ENCODE measurements at places on chromosomes 16 and 17.
A peak's percentile ranks its signal among the peaks of the same experiment; 100 is the strongest.

GRCh38 chr16:1812732-1813163 is 13.9 kb downstream of the HAGH start:
- no peak for DNase-seq

DNA sequence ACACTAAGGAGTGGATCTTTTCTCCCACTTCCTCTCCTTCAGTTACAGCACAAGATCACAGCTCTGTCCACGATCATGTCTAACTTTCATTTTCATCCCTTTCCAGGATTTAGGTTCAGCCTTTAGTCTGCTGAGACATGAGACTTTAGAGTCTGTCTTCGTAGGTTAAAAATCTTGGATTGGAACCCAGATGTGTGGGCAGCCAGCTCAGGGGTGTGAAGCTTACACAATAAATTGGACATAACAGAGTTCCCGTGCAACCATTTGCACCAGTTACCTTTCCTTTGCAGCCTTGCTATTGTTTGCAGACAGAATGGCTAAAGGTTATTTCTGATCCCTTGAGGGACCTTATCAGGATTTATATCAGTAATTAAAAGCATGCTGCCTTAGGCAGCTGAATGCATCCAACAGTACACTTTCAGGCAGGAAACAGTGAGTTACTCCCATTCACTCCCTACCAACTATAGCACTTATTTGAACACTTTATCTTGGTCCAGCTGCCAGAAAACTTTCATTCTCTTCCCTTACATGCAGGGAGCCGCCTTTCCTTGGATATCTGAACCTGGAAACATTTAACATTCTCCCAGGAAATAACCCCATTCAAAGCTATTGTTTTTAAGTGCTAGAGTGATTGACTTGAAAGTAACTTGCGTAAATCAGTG is 87.3 kb downstream of the TMEM100 start:
- no peak for DNase-seq

DNA sequence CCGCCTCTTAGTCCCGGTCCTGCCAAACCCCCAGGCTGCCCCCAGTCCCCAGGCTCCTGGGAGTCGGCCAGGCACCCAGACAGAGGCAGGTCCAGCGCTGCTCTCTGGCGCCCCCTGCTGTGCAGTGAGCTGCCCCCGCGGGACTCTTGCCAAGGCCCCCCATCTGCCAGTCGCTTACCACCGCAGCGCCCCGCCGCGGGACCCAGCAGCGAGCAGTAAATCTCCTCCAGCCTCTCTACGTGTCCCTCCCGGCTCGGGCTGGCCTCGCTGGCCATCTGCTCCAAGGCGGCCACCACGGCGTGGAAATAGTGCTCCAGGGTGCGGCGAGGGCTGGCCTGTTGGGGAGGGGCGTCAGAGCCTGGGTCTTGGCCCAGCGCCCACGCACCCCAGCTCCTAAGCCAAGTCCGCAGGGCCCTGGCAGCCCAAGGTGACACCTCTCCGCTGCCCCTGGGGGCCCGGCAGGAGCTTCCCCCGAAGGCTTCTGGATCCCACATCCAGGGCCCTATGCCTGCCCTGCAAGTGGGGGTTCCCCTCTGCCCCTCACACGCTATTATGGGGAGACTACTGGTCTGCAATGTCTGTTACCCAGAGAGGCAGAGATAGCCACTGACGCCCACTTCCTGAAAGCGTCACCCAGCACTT is 33.7 kb upstream of the MFSD6L start:
- no peak for DNase-seq

DNA sequence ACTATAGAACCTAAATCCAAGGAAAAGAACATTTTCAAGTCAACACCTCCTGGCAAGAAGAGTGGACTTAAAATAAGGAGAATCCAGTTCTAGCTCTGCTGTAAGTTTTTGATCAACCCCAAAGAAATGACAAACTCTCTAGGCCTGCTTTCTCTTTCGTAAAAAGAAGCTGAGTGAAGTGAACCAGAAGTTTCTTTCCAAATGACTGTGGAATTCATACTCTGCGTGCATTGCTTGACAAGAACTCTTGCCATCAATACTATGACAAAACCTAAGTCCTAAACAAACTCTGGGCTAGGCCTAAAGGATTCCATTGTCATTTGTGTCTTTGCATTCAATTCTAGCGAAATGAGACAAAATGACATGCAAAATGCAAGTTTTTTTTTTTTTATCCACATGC is 187.5 kb upstream of the SOX9 start:
- DNase-seq = no peak

GRCh38 chr16:61812251-61812650 is 224.0 kb downstream of the CDH8 start:
- DNase-seq = no peak

GRCh38 chr17:2019723-2020122 is 5.4 kb downstream of the RTN4RL1 start:
- no peak for DNase-seq

DNA sequence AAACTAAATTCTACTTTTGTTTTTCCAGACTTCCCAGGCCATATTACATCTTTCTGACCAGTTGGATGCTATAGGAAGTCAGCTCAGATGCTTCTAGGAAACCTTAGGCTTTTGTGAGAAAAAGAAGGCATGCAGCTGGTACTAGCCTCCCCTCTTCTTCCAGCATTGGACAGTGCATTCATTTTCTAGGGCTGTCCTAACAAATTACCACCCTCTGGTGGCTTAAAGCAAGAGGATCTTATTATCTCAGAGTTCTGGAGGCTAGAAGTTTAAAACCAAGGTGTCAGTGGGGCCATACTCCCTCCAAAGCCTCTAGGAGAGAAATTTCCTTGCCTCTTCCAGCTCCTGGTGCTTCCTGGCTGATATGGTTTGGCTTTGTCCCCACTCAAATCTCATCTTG is 467.8 kb downstream of the SLC39A11 start:
- no peak for DNase-seq

- no peak for DNase-seq
These were observed 27.1 kb upstream of the SOX9 start for GRCh38 chr17:72093707-72094106.

DNA sequence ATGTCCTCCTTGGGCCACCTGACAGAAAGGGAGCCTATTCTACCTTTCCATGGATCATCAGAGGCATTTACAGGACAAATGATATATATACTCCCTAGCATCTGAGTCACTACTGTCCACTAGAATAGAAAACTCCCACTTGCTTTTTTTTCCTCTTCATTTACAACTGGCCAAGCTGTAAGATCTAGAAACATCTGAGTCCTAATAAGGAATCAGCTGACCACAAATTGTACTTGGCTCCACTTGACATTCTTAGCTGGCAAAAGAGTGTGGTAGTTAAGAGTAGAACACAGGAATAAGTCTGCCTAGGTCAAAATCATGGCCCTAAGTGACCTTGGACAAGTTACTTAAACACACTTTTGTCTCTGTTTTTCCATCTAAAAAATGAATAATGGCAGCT is 5.2 kb downstream of the RUSF1 start:
- DNase-seq = no peak

DNA sequence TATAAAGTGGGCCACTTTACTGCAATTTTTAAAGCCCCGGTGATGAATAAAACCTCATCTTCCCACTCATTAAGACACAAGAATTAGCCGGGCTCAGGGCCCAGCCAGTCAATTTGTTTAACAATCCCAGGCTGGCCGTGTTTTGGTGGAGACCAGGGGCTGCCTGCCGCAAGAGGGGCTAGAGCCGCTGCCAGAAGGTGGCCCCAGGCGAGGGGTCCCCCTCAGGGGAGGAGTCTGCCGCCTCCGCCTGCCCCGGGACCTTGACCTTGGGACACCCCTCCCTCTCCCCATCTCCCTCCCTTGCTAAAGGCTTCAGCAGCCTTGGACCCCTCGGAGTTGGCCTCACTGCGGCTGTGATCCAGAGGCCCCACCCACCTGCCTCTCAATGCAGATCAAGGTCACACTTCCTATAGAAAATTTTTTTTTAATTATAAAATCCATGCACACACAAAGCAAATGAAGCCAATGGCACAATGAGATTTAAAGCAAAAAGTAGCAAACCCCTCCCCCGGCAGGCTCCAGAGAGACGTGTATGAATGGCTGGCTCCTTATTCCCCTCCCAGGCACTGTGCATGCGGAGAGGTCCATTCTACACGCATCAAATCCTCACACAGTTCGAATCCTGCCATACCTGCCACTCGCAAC is 23.0 kb upstream of the SLC38A10 start:
- no peak for DNase-seq

- no peak for DNase-seq
These were observed 26.7 kb upstream of the PLCG2 start for GRCh38 chr16:81752225-81752875.

- DNase-seq = no peak
These were observed 78.4 kb downstream of the ABCC1 start for GRCh38 chr16:16027728-16028310.

DNA sequence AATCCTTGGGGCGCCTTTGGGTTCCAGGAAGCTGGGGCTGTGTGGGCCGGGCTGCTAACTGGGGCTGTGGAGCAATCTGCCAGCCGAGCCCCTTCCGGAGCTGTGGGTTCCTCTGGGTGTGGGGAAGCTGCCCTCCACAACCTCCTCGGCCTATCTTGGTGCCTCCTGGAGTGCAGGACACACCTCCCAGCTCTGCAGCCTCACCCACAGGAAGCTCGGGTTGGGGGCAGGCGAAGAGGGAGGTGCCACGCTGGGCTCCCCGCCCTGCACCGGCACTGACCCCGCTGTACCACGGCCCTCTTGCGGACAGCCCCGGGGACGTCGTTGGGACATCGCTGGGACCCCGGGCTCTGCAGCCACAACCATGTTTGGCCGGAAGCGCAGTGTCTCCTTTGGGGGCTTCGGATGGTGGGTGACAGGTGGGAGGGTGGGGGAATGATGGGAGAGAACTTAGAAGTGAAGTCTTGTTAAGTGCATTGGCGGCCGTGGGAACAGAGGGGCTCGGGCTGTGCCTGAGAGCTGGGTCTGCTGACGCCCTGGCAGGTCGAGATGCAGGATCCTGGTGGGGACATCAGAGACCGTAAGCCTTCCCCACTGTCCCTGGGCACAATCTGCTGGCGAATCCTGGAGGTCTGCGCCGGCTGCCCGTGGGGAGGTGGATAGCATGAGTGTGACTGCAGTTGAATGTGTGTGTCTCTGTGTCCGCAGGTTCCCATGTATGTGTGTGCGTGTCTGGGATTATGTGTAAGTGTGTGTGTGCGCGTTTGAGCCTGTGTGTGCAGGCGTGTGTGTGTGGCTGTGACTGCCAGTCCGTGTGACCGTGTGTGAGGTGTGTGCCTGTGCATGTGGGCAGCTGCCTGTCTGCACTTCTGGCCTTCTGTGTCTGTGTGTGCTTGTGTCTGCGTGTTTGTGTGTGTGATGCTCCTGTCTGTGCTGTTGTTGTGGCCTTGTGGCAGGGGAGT is at the start of gene RAP1GAP2:
Gene RAP1GAP2, plus strand, starts transcription at position 275 of the 962 bp plus-strand sequence. Its CDS starts 90 bp downstream, at position 365.
- no peak for DNase-seq

DNA sequence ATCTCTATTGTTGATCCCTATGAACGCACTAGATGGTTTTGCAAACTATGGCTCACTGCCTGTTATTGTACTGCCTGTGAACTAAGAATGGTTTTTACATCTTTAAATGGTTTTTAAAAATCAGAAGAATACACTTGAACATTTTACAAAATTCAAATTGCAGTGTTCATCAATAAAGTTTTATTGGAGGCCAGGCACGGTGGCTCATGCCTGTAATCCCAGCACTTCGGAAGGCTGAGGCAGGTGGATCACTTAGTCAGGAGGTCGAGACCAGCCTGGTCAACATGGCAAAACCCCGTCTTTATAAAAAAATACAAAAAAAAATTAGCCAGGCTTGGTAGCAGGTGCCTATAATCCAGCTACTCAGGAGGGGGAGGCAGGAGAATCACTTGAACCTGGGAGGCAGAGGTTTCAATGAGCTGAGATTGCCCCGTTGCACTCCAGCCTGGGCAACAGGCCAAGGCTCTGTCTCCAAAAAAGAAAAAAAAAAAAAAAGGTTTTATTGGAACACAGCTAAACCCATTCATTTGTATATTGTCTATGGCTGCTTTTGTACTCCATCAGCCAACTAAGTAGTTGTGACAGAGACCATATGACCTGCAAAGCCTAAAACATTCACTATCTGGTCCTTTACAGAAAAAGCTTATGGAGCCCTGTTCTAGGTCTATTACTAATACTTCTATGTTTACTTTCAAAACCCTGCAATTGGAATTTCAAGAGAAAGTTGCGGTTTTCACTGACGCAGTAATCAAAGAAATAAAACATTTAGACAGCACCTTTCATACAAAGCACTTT is 18.9 kb downstream of the IKZF3 start:
- no peak for DNase-seq

- DNase-seq = no peak
These were observed 44.2 kb downstream of the NT5M start for GRCh38 chr17:17347234-17347955.

DNA sequence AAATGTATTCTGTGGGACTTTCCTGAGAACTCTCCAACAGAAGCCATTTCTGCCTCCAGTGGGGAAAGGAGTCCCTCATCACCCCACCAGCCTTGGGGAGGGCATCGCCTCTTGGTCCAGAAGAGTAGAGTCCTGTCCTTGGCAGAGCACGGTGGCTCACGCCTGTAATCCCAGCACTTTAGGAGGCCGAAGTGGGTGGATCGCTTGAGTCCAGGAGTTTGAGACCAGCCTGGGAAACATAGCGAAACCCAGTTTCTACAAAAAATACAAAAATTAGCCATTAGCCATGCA is 41.0 kb downstream of the LYRM1 start:
- no peak for DNase-seq

DNA sequence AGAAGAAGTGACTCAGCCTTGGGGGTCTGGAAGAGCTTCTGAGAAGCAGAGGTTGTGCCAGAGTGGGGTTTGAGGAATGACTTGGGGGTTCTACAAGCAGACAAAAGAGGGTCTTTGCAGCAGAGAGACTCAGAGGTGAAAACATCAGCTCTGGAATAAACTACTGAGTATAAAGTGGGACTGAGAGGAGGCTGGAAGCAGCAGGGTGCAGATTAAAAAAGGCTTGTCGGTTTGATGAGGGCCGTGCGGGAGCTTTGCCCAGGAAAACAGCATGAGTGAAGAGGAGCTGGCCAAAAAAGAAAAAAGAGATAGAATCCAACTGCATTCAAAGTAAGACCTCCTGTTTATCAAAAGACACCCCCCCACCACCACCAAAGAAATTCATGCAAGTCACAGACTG is 13.1 kb upstream of the ACE start:
- no peak for DNase-seq

GRCh38 chr16:3161235-3162018 is 26.6 kb upstream of the OR1F1 start:
- no peak for DNase-seq

GRCh38 chr17:46764709-46765401 is 53.6 kb downstream of the WNT3 start:
- no peak for DNase-seq

- peak; percentile 15 for DNase-seq
These were observed 15.0 kb upstream of the SCIMP start for GRCh38 chr17:5249615-5250014.

Data from NCI-H1436 treated with DMSO at 0.1 percent for 48 hours (cell line).